ENCODE measurements at places on chromosomes 5 and 9. TPM values are rescaled to one million over a fixed set of nuclear protein-coding genes. Genes with fewer than 3 reads are reported as not detected.
A peak's percentile ranks its signal among the peaks of the same experiment; 100 is the strongest.

Gene NR4A3
- total RNA-seq = 0.98 TPM

Gene LPAR1
- 67.9 TPM for total RNA-seq

Gene WHRN
- total RNA-seq = 15.3 TPM

Gene EQTN
- total RNA-seq = not detected

Gene C9orf152
- 1.4 TPM for total RNA-seq

Gene SHISAL2B
- total RNA-seq = not detected

DNA sequence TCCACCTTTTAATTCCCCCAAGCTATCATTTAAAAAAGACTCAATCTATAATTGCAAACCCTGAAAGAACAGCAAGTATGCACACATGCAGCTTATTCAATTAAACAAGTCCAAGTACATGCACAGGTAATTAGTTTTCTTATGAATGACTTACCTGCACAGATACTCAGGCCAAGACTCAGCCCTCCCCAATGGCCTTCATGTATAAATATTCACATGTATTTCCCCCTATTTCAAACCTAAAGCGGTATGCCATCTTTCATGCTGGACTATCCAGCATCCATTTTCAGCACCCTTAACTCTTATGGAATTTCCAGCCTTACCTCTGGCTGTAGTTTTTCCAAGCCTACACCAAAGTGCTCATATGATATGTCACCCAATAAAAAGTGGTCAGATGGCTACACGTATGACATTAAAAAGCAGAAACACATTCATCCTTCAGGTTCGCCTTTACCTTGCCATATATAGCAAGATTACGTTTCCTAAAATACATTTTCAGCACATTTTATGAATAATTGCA is 205.5 kb downstream of the MEF2C start:
- H3K4me1 ChIP-seq = peaks cover 6% of the 10 kb centered on the region
- no peaks in the 10 kb centered on the region for H3K27me3 ChIP-seq
- no peaks in the 10 kb centered on the region for H3K36me3 ChIP-seq
- H3K27ac ChIP-seq = no peak overlapping the region
- no peak overlapping the region for H3K4me3 ChIP-seq

GRCh38 chr9:130837643-130838042 is 2.6 kb downstream of the ABL1 start:
- H3K36me3 ChIP-seq = no peaks in the 10 kb centered on the region
- H3K4me1 ChIP-seq = peaks cover 28% of the 10 kb centered on the region
- H3K27me3 ChIP-seq = no peaks in the 10 kb centered on the region
- no peak overlapping the region for H3K27ac ChIP-seq
- H3K4me3 ChIP-seq = peak overlapping the region; percentile 73

- no peaks in the 10 kb centered on the region for H3K36me3 ChIP-seq
- DNase-seq = no peak
- H3K27me3 ChIP-seq = no peaks in the 10 kb centered on the region
- no peaks in the 10 kb centered on the region for H3K4me1 ChIP-seq
- no peak overlapping the region for H3K27ac ChIP-seq
These were observed 26.2 kb downstream of the LHX2 start for GRCh38 chr9:124037790-124038189.

- H3K4me3 ChIP-seq = peak overlapping the region; percentile 37
- H3K27ac ChIP-seq = peak overlapping the region; percentile 92
- no peaks in the 10 kb centered on the region for H3K27me3 ChIP-seq
- peaks cover 67% of the 10 kb centered on the region for H3K4me1 ChIP-seq
- peaks cover 4% of the 10 kb centered on the region for H3K36me3 ChIP-seq
- DNase-seq = peak; percentile 75
These were observed 124.0 kb upstream of the TARS1 start for GRCh38 chr5:33316773-33317172.

DNA sequence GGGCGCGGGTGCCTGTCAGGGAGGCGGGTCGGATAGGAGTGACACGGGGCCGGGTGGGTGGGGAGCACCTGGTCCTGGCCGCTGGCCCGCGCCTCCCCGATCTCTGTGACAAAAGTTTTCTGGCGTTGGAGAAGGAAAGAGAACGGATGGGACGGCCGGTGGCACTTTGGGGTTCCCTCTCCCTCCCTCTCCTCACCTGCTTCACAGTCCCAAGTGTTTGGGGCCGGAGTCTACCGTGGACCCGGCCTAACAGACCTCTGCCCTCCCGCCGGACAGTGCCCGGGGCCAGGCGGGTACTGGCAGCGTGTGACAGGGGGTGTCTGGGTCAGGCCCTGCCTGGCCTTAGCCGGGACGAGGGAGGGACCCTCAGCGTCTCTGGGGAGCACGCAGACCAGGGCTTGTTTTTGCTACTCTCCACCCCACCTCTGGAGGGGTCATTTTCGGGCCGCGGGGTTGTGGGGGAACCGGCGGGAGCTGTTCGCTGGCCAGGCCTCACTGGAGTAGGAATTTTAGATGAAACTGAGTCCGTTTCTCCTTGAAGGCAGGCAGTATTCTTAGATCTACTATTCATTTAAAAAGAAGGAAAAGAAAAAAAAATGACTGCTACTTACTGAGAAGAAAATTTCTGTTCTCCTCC is 1.7 kb downstream of the PRDM6 start:
- peaks cover 84% of the 10 kb centered on the region for H3K27me3 ChIP-seq
- H3K4me3 ChIP-seq = no peak overlapping the region
- H3K4me1 ChIP-seq = no peaks in the 10 kb centered on the region
- no peaks in the 10 kb centered on the region for H3K36me3 ChIP-seq
- DNase-seq = no peak

DNA sequence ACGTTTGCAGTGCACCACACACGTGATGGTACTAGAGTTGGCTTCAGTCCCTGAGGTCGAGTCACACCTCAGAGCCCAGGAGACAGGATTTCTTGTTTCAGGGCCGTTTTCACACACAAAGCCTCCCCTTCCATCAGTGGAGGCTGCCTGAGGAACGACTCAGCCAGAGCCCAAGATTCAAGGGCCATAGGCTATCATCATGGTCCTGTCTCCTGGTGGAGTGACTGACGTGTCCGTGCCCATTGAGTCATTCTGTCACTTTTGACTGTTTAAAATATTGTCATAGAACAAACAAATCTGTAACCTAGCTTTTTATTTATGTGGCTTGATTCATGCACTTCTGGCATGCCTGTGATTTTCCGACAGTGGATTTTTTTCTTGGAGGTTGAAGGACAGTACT is 28.3 kb downstream of the CAMK2A start:
- peak overlapping the region; percentile 44 for H3K27ac ChIP-seq
- DNase-seq = peak; percentile 92
- H3K27me3 ChIP-seq = no peaks in the 10 kb centered on the region
- no peak overlapping the region for H3K4me3 ChIP-seq

GRCh38 chr9:93064392-93065134 is 6.1 kb downstream of the SUSD3 start:
- H3K36me3 ChIP-seq = no peaks in the 10 kb centered on the region
- DNase-seq = no peak
- H3K4me1 ChIP-seq = peaks cover 22% of the 10 kb centered on the region
- H3K27ac ChIP-seq = no peak overlapping the region
- H3K27me3 ChIP-seq = no peaks in the 10 kb centered on the region

GRCh38 chr9:71928376-71928775 is 16.9 kb downstream of the C9orf85 start:
- no peaks in the 10 kb centered on the region for H3K36me3 ChIP-seq
- DNase-seq = peak; percentile 80
- H3K27me3 ChIP-seq = no peaks in the 10 kb centered on the region

DNA sequence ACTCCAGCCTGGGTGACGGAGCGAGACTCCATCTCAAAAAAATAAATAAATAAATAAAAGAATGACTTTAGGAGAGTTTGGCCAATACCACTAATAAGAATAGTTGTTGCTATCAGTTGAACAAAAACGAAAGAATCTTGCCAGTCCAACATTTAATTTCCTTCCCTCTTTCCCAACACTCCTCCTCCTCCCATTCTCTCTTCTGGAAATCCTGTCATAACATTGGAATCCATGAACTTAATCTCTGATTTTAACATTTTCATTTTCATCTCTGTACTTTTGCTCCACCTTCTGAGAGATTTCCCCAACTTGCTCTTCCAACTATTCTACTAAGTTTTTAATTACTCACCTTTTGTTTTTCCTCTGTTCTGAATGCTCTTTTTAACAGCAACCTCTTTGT is 42.8 kb upstream of the CDK20 start:
- no peak overlapping the region for H3K4me3 ChIP-seq
- H3K27ac ChIP-seq = no peak overlapping the region
- no peaks in the 10 kb centered on the region for H3K4me1 ChIP-seq
- H3K27me3 ChIP-seq = no peaks in the 10 kb centered on the region

DNA sequence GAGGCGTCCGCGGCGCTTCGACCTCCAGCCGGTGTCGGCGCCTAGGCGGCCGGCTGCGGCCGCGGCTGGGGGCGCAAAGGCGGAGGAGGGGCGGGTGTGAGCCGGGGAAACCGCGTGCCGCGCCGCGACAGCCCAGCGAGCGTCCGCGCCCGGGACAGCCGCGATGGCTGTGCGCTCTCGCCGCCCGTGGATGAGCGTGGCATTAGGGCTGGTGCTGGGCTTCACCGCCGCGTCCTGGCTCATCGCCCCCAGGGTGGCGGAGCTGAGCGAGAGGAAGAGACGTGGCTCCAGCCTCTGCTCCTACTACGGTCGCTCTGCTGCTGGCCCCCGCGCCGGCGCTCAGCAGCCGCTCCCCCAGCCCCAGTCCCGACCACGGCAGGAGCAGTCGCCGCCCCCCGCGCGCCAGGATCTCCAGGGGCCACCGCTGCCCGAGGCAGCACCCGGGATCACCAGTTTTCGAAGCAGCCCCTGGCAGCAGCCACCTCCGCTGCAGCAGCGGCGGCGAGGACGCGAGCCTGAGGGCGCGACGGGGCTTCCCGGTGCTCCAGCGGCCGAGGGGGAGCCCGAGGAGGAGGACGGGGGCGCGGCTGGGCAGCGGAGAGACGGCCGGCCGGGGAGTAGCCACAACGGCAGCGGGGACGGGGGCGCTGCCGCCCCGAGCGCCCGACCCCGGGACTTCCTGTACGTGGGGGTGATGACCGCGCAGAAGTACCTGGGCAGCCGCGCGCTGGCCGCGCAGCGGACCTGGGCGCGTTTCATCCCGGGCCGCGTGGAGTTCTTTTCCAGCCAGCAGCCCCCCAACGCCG is 605 bp downstream of the CHSY3 start:
- H3K4me1 ChIP-seq = no peaks in the 10 kb centered on the region
- peak overlapping the region; percentile 69 for H3K4me3 ChIP-seq
- no peaks in the 10 kb centered on the region for H3K36me3 ChIP-seq

DNA sequence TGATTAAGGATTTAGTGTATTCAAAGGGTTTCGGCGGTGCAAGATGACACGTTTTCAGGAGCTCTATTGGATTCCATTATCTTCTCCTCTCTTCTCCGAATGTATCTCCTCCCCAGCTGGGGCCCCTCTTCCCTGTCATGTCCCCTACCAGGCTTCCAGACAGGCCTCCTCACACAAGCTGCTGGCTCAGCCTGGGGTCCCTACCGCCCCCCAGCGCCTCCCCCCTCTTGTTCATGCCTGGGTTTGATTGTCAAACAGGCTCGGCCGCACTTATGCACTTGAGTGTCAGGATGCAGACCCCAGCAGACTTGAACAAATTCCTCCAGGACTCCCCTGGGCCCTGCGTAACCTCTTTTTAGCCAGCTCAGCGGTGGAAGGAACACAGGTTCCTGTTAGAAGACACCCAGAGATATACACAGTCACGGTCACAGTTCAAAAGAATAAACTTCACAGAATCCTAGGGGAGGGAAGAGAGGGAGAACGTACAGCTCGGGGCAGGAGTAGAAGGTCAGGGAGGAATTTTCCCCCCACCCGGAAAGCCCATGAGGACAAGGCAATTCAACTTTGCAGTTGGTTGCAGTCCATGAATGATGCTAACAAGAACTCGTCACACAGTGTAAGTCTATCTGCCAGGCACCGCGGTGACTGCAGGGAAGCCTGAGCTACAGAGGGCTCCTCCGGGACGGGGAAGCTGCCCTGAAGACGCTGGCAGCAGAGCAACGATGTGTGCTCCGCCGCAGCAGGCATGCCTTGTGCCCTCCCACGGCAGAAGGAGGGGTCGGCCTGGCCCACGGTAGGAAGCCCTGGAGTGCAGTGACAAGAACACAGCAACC is 560.0 kb downstream of the BNC2 start:
- no peak overlapping the region for H3K27ac ChIP-seq
- no peaks in the 10 kb centered on the region for H3K36me3 ChIP-seq
- no peak overlapping the region for H3K4me3 ChIP-seq
- DNase-seq = no peak

Data from PC-3 (cell line).